ENCODE measurements at places on chromosomes 5 and 9. TPM values are rescaled to one million over a fixed set of nuclear protein-coding genes. Genes with fewer than 3 reads are reported as not detected.
A peak's percentile ranks its signal among the peaks of the same experiment; 100 is the strongest.

- no peaks in the 10 kb centered on the region for H3K27me3 ChIP-seq
- H3K36me3 ChIP-seq, result no peaks in the 10 kb centered on the region
- no peak for DNase-seq
Measured at GRCh38 chr5:15620501-15620900, 120.5 kb downstream of the FBXL7 start.

GRCh38 chr9:86329649-86330048 lies 24.6 kb downstream of the TUT7 start:
- no peaks in the 10 kb centered on the region for H3K27me3 ChIP-seq
- H3K36me3 ChIP-seq, result peaks cover 37% of the 10 kb centered on the region
- H3K27ac ChIP-seq, result no peak overlapping the region
- peaks cover 23% of the 10 kb centered on the region for H3K4me1 ChIP-seq
- no peak overlapping the region for H3K4me3 ChIP-seq

PCDHGA2 gene
- not detected for total RNA-seq

GRCh38 chr5:160460377-160461049 lies 38.9 kb downstream of the PTTG1 start:
- no peak for DNase-seq
- no peak overlapping the region for H3K4me3 ChIP-seq
- H3K4me1 ChIP-seq, result peaks cover 42% of the 10 kb centered on the region

DNA sequence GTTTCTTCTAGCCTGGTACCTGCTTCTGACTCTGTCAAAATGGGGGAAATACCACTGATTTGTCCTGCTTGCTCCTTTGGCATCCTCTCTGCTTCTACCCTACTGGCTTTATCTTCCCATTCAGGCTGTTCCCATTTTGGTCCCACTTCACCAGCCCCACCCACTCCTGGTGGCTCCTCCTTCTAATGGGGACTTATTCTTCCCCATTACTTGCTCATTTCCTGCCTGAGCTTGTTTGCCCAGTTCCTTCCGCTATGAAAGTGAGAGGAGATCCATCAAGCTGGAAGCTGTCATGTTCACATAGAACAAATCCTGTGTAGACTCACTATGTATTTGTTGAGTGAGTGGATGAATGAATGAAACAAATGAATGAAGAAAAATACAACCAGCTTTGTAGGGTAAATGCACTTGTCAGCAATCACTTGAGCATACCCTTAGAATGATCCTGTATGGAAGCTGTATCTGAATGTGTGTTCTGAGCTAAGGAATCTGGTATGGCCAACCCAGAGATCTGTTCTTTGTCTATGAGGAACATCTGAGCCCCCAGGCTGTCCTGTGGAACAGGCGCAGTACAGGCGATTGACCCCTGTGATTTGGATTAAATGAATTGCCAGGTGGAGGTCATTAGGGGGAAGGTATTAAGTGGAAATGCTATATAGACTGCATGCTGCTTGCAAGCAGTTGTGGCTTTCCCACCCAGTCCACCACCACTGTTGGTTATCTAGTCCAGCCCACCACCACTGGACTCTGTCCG lies 89.5 kb downstream of the APBA1 start:
- H3K4me3 ChIP-seq, result no peak overlapping the region
- no peaks in the 10 kb centered on the region for H3K4me1 ChIP-seq
- peaks cover 14% of the 10 kb centered on the region for H3K27me3 ChIP-seq
- no peaks in the 10 kb centered on the region for H3K36me3 ChIP-seq
- H3K27ac ChIP-seq, result no peak overlapping the region
- DNase-seq, result no peak

DNA sequence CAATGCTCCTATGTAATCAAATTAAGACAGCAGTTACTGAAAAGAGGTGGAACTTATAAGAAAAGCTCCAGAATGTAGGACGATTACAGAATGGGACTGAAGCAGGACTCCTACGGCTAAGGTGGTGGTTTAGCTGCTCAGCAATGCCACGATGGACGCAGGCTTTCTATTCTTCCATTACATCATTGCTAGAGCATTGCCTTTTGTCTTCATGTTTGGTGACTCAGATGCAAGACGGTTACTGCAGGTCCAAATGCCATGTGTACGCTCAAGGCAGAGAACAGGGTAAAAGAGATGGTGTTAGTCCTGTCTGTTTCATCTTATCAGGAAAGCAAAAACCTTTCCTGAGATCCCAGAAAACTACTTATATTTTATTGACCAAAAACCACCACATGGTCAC lies 255.1 kb downstream of the ZSWIM6 start:
- no peak overlapping the region for H3K27ac ChIP-seq
- no peaks in the 10 kb centered on the region for H3K4me1 ChIP-seq
- H3K4me3 ChIP-seq, result no peak overlapping the region
- no peak for DNase-seq
- H3K27me3 ChIP-seq, result peaks cover 13% of the 10 kb centered on the region
- H3K36me3 ChIP-seq, result no peaks in the 10 kb centered on the region

NPR3 gene
- 0.10 TPM for total RNA-seq

DNA sequence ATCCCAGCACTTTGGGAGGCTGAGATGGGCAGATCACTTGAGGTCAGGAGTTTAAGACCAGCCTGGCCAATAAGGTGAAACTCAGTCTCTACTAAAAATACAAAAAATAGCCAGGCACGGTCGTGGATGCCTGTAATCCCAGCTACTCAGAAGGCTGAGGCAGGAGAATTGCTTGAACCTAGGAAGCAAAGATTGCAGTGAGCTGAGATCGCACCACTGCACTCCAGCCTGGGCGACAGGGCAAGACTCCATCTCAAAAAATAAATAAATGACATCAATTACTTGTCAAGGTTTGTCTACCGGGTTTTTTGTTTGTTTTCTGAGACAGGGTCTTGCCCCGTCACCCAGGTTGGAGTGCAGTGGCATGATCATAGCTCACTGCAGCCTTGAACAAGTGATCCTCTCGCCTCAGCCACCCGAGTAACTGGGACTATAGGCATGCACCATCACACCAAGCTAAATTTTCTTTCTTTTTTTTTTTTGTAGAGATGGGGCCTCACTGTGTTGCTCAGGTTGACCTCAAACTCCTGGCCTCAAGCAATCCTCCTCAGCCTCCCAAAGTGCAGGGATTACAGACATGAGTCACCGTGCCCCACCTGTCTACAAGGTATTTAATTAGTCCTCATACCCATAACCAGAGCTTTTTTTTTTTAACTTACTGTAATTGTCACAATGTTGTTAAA lies 64.9 kb downstream of the SUSD1 start:
- no peak overlapping the region for H3K4me3 ChIP-seq
- peak overlapping the region; percentile 36 for H3K27ac ChIP-seq
- DNase-seq, result no peak
- peaks cover 13% of the 10 kb centered on the region for H3K4me1 ChIP-seq
- H3K36me3 ChIP-seq, result peaks cover 5% of the 10 kb centered on the region
- no peaks in the 10 kb centered on the region for H3K27me3 ChIP-seq

GRCh38 chr9:121770415-121771273 lies 119.2 kb downstream of the DAB2IP start:
- H3K27ac ChIP-seq, result no peak overlapping the region
- peaks cover 3% of the 10 kb centered on the region for H3K27me3 ChIP-seq
- H3K4me1 ChIP-seq, result no peaks in the 10 kb centered on the region
- no peaks in the 10 kb centered on the region for H3K36me3 ChIP-seq
- no peak overlapping the region for H3K4me3 ChIP-seq
- no peak for DNase-seq

PCDHB9 gene
- total RNA-seq, result not detected

SIT1 gene
- 3.5 TPM for total RNA-seq

GPR151 gene
- total RNA-seq, result not detected

GRCh38 chr5:124457901-124458300 lies 288.5 kb downstream of the ZNF608 start:
- peaks cover 5% of the 10 kb centered on the region for H3K36me3 ChIP-seq
- peaks cover 14% of the 10 kb centered on the region for H3K27me3 ChIP-seq
- no peak overlapping the region for H3K4me3 ChIP-seq

DNA sequence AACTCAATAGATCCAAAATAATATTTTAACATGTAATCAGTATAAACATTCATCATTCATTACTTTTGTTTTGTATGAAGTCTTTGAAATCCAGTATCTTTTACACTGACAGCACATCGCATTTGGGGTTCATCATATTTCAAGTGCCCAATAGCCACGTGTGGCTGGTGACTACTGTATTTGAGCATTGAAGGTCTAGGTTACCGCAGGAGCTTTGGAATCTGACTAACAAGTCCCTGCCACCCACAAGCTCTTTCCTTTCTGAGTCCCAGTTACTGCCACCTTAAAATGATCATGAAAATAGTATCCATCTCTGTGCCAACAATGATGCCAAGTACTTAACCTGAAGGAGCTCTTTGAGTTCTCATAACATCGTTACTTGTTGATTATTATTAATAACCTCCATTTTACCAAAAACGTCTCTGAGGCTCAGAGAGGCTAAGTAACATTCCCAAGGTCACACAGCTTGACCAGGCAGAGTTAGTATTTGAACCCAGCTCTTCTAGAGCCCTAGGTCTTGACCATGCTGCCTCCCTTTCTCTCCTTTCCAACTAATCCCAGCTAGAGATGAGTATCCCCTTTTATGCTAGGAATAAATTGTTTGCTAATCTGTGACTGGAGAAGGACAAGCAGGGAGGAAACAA lies 24.2 kb downstream of the ARHGEF37 start:
- no peak overlapping the region for H3K4me3 ChIP-seq
- no peaks in the 10 kb centered on the region for H3K36me3 ChIP-seq
- H3K27me3 ChIP-seq, result no peaks in the 10 kb centered on the region

GRCh38 chr9:16191191-16191590 lies 638.3 kb downstream of the CCDC171 start:
- DNase-seq, result no peak
- no peaks in the 10 kb centered on the region for H3K36me3 ChIP-seq
- H3K27me3 ChIP-seq, result peaks cover 19% of the 10 kb centered on the region
- H3K27ac ChIP-seq, result no peak overlapping the region
- peaks cover 3% of the 10 kb centered on the region for H3K4me1 ChIP-seq

- H3K27me3 ChIP-seq, result peaks cover 3% of the 10 kb centered on the region
- no peaks in the 10 kb centered on the region for H3K4me1 ChIP-seq
- H3K27ac ChIP-seq, result no peak overlapping the region
Measured at GRCh38 chr5:36526537-36526936, 79.9 kb upstream of the SLC1A3 start.

IFNA21 gene
- total RNA-seq, result not detected

DMRT3 gene
- not detected for total RNA-seq

- H3K36me3 ChIP-seq, result no peaks in the 10 kb centered on the region
- H3K27ac ChIP-seq, result no peak overlapping the region
- no peaks in the 10 kb centered on the region for H3K4me1 ChIP-seq
- DNase-seq, result no peak
Measured at GRCh38 chr5:161535762-161536161, 10.8 kb downstream of the GABRB2 start.

SGCD gene
- total RNA-seq, result 0.20 TPM

DNA sequence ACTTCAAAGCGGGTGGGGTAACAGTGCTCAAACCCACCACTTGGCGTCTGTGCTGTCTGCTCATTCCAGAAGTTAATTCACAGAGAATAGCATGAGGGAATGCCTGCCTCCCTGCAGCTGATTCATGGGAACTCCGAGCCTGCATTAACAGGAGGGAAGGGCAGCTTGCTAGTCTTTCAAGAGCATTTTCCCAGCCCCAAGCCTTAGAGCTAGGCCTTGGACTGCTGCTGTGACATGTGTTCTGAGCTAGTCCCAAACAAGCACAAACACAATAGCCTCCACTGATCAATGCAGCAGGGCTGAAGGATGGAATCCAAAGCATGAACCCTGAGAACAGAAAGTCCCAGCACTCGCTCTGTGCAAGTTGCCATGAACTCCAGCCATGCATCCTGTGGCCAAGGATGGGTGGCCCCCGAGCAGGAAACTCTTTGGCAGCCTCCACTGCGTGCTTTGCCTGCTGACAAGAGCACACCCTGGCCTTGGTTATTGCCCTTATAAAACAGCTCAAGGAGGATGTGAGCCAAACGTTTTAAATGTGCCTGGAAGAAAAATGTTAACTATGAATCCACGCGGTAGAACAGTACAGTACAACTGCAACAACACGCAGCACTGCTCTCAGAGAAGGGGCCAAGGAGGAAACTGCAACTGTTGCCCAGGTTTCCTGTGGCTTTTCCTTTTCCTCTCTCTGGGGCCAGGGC lies 653.1 kb upstream of the KLF4 start:
- DNase-seq, result no peak
- no peaks in the 10 kb centered on the region for H3K36me3 ChIP-seq
- H3K27ac ChIP-seq, result no peak overlapping the region
- H3K4me1 ChIP-seq, result no peaks in the 10 kb centered on the region
- H3K4me3 ChIP-seq, result no peak overlapping the region

IFNA13 gene
- not detected for total RNA-seq

Measured in natural killer cell treated with Interleukin-12 subunit alpha and Interleukin-12 subunit beta and Interleukin-15 and Interleukin-18, amount 100 ng/mL, for 72 hours (primary cell).